GM23338 (cell line): ENCODE measurements at places on chromosomes 5 and 9. TPM values are rescaled to one million over a fixed set of nuclear protein-coding genes. Genes with fewer than 3 reads are reported as not detected.

F2RL1 gene
- total RNA-seq, result 27.1 and 32.1 TPM in 2 replicates

PRDM12 gene
- total RNA-seq, result 0.78 TPM in 1 of 2 replicates, not detected in the other

KIF12 gene
- total RNA-seq, result 0.58 and 4.3 TPM in 2 replicates

SCGB3A2 gene
- total RNA-seq, result 27.0 and 36.1 TPM in 2 replicates

DRD1 gene
- total RNA-seq, result 0.14 TPM in 1 of 2 replicates, not detected in the other

GRCh38 chr9:4540425-4540824 lies 50.2 kb downstream of the SLC1A1 start:
- H3K27me3 ChIP-seq, result no peaks in the 10 kb centered on the region
- H3K4me1 ChIP-seq, result peaks cover 15% of the 10 kb centered on the region
- DNase-seq, result no peak
- no peaks in the 10 kb centered on the region for H3K36me3 ChIP-seq
- H3K4me3 ChIP-seq, result no peak overlapping the region

- peak; percentile 34 for DNase-seq
- H3K4me3 ChIP-seq, result no peak overlapping the region
- peak overlapping the region; percentile 36; the same call in 1 of the 2 replicates for H3K27ac ChIP-seq
- no peaks in the 10 kb centered on the region for H3K27me3 ChIP-seq
Measured at GRCh38 chr9:91843623-91844148, 106.3 kb downstream of the ROR2 start.

DNA sequence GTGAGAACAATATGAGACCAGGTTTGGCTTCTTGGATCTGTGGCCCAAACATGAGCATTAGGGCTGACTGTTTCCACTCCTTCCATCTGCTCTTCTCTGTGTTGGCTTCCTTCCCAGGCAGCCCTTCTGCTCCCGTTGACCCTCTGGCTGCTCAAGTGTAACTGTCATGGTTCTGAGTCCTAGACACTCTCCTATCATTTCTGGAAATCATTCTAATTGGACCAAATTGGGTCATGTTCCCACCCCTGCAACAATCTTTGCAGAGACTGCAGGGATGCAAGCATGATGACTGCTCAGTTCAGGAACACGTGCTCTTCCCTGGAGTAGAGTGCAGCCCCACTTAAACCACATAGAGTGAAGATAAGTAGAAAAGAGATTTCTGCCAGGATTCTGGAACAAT lies 741.4 kb downstream of the TAF11L14 start:
- no peaks in the 10 kb centered on the region for H3K4me1 ChIP-seq
- H3K27me3 ChIP-seq, result no peaks in the 10 kb centered on the region
- H3K36me3 ChIP-seq, result no peaks in the 10 kb centered on the region
- H3K4me3 ChIP-seq, result no peak overlapping the region
- H3K27ac ChIP-seq, result no peak overlapping the region

GRCh38 chr5:151345187-151345807 lies 2.1 kb downstream of the SLC36A2 start:
- H3K36me3 ChIP-seq, result no peaks in the 10 kb centered on the region
- H3K4me1 ChIP-seq, result peaks cover 22% of the 10 kb centered on the region
- no peaks in the 10 kb centered on the region for H3K27me3 ChIP-seq
- H3K27ac ChIP-seq, result no peak overlapping the region
- DNase-seq, result no peak
- H3K4me3 ChIP-seq, result no peak overlapping the region

GRCh38 chr5:164119806-164120447 lies 614.5 kb downstream of the MAT2B start:
- no peak overlapping the region for H3K4me3 ChIP-seq
- no peaks in the 10 kb centered on the region for H3K36me3 ChIP-seq
- peaks cover 7% of the 10 kb centered on the region; the same call in 1 of the 2 replicates for H3K4me1 ChIP-seq
- peak; percentile 58 for DNase-seq
- H3K27ac ChIP-seq, result peak overlapping the region; percentile 48; the same call in 1 of the 2 replicates

GRCh38 chr9:95139126-95139525 lies 178.4 kb downstream of the FANCC start:
- H3K4me1 ChIP-seq, result peaks cover 10% of the 10 kb centered on the region; the same call in 1 of the 2 replicates
- no peaks in the 10 kb centered on the region for H3K27me3 ChIP-seq
- no peak for DNase-seq
- H3K36me3 ChIP-seq, result no peaks in the 10 kb centered on the region
- no peak overlapping the region for H3K27ac ChIP-seq

- no peak overlapping the region for H3K4me3 ChIP-seq
- H3K36me3 ChIP-seq, result no peaks in the 10 kb centered on the region
- DNase-seq, result no peak
- H3K27me3 ChIP-seq, result no peaks in the 10 kb centered on the region
Measured at GRCh38 chr9:77464661-77465060, 183.5 kb downstream of the GNA14 start.

- H3K4me1 ChIP-seq, result no peaks in the 10 kb centered on the region
- H3K36me3 ChIP-seq, result no peaks in the 10 kb centered on the region; the same call in 1 of the 2 replicates
- no peaks in the 10 kb centered on the region for H3K27me3 ChIP-seq
Measured at GRCh38 chr5:6319116-6319515, 59.2 kb downstream of the MED10 start.

GRCh38 chr9:129282731-129283211 lies 104.7 kb upstream of the IER5L start:
- H3K4me1 ChIP-seq, result peaks cover 22% of the 10 kb centered on the region; the same call in 1 of the 2 replicates
- no peaks in the 10 kb centered on the region for H3K27me3 ChIP-seq
- H3K36me3 ChIP-seq, result no peaks in the 10 kb centered on the region
- no peak overlapping the region for H3K27ac ChIP-seq
- no peak overlapping the region for H3K4me3 ChIP-seq

DNA sequence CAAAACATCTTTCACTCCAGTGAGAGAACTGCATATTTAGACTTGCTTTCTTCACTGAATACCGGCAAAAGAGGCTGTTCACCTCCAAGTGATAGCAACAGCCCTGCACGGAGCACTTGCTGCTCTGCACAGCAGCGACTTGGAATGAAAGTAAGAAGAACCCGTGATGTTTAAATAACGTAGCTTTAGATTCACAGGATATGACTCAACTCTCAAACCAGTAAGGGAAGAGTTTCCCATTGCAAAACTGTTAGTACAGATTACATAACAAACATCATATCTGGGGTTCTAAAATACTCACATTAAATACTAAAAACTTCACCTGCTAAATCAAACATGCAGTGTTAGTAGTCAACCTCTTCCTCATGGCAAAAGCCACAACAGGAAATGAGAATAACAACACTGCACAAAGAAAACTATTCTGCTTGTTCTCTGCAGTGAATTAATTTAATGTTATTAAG lies 203.4 kb downstream of the MCTP1 start:
- H3K4me3 ChIP-seq, result peak overlapping the region; percentile 3; the same call in 1 of the 2 replicates
- DNase-seq, result peak; percentile 34

GRCh38 chr5:159802661-159803060 lies 113.6 kb upstream of the ADRA1B start:
- no peaks in the 10 kb centered on the region for H3K4me1 ChIP-seq
- H3K27me3 ChIP-seq, result no peaks in the 10 kb centered on the region
- H3K27ac ChIP-seq, result no peak overlapping the region
- H3K36me3 ChIP-seq, result no peaks in the 10 kb centered on the region

GRCh38 chr9:82447343-82447742 lies 458.8 kb downstream of the SPATA31D1 start:
- no peaks in the 10 kb centered on the region for H3K4me1 ChIP-seq
- H3K27me3 ChIP-seq, result no peaks in the 10 kb centered on the region
- no peak overlapping the region for H3K27ac ChIP-seq

DNA sequence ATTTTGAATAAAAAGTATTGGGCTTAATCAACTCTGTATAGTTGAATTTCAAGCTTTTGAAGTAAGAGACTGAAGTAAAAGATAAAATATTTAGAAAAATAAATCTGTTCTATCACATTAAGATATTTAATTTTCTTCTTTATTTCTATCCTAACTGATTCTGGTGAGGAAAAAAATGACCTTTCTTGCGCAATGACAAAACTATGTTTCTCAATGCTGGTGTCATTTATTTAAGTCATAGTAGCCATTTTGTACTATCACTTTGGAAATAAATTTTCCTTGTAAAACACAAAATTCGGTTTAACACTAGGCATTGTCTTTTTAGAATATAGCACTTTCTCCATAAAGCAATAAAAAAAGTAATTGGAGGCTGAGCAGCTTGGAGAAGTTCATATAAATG lies 728.0 kb downstream of the CDH9 start:
- H3K4me1 ChIP-seq, result no peaks in the 10 kb centered on the region
- no peaks in the 10 kb centered on the region for H3K36me3 ChIP-seq
- no peak for DNase-seq

DNA sequence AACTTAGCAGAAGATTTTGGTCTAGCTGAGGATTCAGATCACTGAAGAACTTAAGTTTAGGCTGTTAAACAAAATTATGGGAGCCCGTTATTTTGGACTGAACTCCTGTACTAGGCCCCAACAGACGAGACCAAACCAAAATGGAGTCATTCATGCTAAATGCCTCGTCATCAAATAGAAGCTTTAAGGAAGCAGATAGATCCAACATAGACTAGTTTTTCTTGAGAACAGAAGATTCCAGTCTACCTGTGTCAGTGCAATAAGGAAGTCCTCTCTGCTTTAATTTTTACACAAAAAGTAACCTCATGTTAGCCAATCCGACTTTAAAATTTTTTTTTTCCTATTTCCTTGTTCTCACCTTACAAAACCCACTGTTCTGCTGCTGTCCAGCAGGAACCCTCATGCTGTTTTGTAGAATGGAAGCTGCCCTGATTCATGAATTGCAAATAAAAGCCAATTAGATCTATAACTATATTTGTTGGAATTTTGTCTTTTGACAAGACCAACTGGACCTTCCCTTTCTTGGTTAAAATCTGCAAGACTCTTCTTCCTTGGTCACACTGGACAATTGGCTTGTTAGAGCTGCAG lies 29.0 kb upstream of the GOLM1 start:
- peaks cover 12% of the 10 kb centered on the region for H3K4me1 ChIP-seq
- no peak overlapping the region for H3K4me3 ChIP-seq
- H3K27me3 ChIP-seq, result no peaks in the 10 kb centered on the region

DNA sequence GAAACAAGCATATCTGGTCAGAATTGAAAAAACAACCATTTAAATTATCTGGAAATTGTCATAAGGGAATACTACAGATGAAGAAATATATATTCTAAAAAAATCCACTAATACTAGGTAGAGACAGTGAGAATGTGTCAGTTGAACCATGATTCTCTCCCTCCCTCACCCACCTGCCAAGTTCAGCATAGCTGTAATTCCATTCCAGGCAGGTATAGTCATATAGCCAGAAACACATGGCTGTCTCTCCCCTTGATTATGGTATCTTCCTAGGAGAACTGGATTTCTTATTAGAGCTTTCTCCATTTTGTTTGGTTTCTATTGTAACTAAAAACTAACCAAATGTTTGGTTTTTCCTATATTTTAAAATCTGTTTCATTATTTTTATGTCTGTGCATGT lies 509.2 kb downstream of the CDH10 start:
- H3K4me3 ChIP-seq, result no peak overlapping the region
- H3K4me1 ChIP-seq, result 0 out of 2 replicates have a peak, but pooled peaks cover 4% of the 10 kb centered on the region
- H3K27ac ChIP-seq, result no peak overlapping the region
- peak; percentile 9 for DNase-seq
- H3K36me3 ChIP-seq, result no peaks in the 10 kb centered on the region

DNA sequence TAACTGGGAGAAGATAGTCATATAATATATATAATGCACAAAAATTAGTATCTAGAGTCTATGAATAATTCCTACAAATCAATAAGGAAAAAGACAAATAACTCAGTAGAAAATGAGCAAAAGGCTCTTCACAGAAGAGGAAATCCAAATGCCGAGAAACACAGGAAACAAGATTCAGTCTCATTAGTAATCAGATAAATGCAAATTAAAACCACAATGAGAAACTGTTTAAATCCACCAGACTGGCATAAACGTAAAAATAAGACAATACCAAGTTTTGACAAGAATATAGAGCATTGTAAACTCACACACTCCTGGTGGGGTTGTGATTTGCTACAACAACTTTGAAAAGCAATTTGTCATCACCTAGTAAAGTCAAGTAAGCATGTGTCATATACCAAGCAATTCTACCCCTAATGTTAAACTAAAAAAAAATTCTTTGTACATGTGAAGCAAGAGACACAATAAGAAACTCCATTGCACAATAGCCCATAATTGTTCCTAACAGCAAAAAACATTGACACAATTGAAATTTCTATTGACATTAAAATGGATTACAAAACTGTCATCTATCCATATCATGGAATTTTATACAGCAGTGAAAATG lies 21.0 kb upstream of the UBLCP1 start:
- no peak for DNase-seq
- H3K27me3 ChIP-seq, result no peaks in the 10 kb centered on the region
- H3K36me3 ChIP-seq, result no peaks in the 10 kb centered on the region
- H3K27ac ChIP-seq, result no peak overlapping the region
- no peak overlapping the region for H3K4me3 ChIP-seq

- DNase-seq, result no peak
- H3K27me3 ChIP-seq, result no peaks in the 10 kb centered on the region
- no peaks in the 10 kb centered on the region for H3K36me3 ChIP-seq
- no peak overlapping the region for H3K27ac ChIP-seq
- no peaks in the 10 kb centered on the region for H3K4me1 ChIP-seq
Measured at GRCh38 chr9:93295031-93295430, 111.1 kb downstream of the WNK2 start.

GRCh38 chr5:124460642-124461041 lies 285.8 kb downstream of the ZNF608 start:
- no peak overlapping the region for H3K4me3 ChIP-seq
- H3K27ac ChIP-seq, result no peak overlapping the region
- no peaks in the 10 kb centered on the region for H3K27me3 ChIP-seq
- no peak for DNase-seq
- peaks cover 24% of the 10 kb centered on the region for H3K4me1 ChIP-seq
- no peaks in the 10 kb centered on the region for H3K36me3 ChIP-seq

DNA sequence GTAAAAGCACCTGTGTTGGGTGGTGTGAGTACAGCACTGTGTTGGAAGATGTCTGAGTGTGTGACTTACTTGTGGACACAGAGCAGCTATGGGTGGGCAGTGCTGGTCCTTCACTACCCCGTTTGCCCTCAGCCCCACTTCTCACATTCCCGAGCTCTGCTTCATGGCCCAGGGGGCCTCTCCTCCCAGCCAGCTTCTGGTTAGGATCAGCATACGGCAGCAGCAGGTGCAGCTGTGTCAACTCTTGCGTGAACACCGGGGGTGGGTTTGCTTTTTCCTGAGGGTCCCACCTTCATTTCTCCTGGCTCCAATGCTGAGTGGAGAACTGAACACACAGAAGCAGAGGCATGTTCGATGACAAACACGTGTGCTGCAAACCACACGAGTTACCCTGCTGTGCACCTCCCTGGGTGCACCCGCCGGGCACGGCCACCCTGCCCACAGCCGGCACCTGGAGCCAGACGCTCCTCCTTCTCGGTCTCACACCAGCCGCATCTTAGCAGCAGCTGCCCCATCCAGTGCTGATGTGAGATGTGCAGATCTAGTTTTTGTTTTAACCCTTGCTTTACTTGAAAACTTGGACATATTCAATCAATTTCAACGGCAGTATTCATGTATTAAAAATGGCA lies 14.9 kb upstream of the SLC6A3 start:
- no peak overlapping the region for H3K27ac ChIP-seq
- H3K4me3 ChIP-seq, result no peak overlapping the region
- H3K27me3 ChIP-seq, result no peaks in the 10 kb centered on the region
- DNase-seq, result no peak
- no peaks in the 10 kb centered on the region for H3K4me1 ChIP-seq

GRCh38 chr5:97425511-97425910 lies 242.5 kb upstream of the RIOK2 start:
- H3K27ac ChIP-seq, result no peak overlapping the region
- H3K4me1 ChIP-seq, result no peaks in the 10 kb centered on the region
- H3K36me3 ChIP-seq, result no peaks in the 10 kb centered on the region
- DNase-seq, result peak; percentile 53
